ENCODE measurements at places on chromosomes 1 and 21.

GRCh38 chr1:15384301-15384901, 25.3 kb upstream of the EFHD2 start:
- H3K27ac ChIP-seq, result no peak overlapping the region
- H3K4me3 ChIP-seq, result no peak overlapping the region
- no peaks in the 10 kb centered on the region for H3K36me3 ChIP-seq
- no peaks in the 10 kb centered on the region for H3K27me3 ChIP-seq

- no peaks in the 10 kb centered on the region for H3K27me3 ChIP-seq
- H3K4me3 ChIP-seq, result no peak overlapping the region
- H3K27ac ChIP-seq, result no peak overlapping the region
- no peak for ATAC-seq
Observed at GRCh38 chr1:220616836-220617235, 73.3 kb upstream of the C1orf115 start.

DNA sequence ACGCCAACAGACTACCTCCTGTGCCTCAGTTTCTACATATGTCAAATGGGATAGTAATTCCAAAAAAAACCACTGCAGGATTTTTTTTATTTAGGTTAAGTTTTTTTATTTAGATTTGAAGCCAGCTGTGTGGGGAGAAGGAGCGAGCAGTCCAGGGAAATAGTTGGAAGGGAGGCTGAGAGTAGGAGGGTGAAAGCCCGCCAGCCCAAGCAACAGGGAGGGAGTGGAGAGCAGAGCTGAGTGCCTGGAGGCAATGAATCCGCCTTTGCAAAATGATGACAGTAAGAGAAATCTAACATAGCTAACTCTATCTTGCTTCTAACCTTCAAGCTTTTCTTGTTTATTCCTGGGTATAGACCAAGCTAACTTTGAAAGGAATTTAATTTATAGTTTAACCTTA, 15.6 kb upstream of the C1orf198 start:
- no peaks in the 10 kb centered on the region for H3K36me3 ChIP-seq
- peak; percentile 49 for ATAC-seq
- no peaks in the 10 kb centered on the region for H3K4me1 ChIP-seq
- H3K27ac ChIP-seq, result no peak overlapping the region
- H3K4me3 ChIP-seq, result no peak overlapping the region
- H3K27me3 ChIP-seq, result no peaks in the 10 kb centered on the region

- H3K4me3 ChIP-seq, result no peak overlapping the region
- H3K36me3 ChIP-seq, result no peaks in the 10 kb centered on the region
- H3K4me1 ChIP-seq, result peaks cover 11% of the 10 kb centered on the region
- H3K27me3 ChIP-seq, result no peaks in the 10 kb centered on the region
- no peak for ATAC-seq
Observed at GRCh38 chr1:47930210-47930840, 66.9 kb downstream of the TRABD2B start.

GRCh38 chr1:42618866-42619265, 39.4 kb upstream of the PPIH start:
- no peaks in the 10 kb centered on the region for H3K4me1 ChIP-seq
- no peak for ATAC-seq
- H3K4me3 ChIP-seq, result no peak overlapping the region
- no peaks in the 10 kb centered on the region for H3K36me3 ChIP-seq
- H3K27ac ChIP-seq, result no peak overlapping the region
- no peaks in the 10 kb centered on the region for H3K27me3 ChIP-seq

DNA sequence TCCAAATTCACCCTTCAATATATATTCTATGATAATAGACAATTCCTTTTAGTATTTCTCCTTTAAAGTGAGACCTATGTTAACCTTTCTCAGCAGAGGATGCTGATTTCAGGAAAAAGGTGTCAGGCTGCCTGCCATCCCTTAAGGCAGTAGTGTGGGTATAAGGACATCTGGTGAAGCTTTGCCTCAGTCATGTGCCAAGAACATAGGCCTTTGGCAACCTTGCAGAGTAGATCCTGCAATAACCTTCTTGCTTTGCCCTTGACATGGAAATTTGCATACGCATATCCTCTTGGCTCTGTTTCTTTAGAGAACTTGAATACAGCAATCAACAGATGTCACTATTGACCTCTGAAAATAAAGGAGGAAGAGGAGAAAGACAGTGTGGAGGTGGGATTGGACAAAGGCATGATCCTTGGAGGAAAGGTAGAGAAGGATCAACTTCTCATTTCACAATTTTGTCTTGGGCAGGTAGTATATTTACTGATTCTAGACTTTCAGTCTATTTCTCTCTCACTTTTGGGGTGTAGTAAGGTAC, 21.1 kb upstream of the ZRANB2 start:
- H3K27ac ChIP-seq, result no peak overlapping the region
- no peak for ATAC-seq
- no peaks in the 10 kb centered on the region for H3K36me3 ChIP-seq
- H3K27me3 ChIP-seq, result no peaks in the 10 kb centered on the region
- no peaks in the 10 kb centered on the region for H3K4me1 ChIP-seq
- H3K4me3 ChIP-seq, result no peak overlapping the region

DNA sequence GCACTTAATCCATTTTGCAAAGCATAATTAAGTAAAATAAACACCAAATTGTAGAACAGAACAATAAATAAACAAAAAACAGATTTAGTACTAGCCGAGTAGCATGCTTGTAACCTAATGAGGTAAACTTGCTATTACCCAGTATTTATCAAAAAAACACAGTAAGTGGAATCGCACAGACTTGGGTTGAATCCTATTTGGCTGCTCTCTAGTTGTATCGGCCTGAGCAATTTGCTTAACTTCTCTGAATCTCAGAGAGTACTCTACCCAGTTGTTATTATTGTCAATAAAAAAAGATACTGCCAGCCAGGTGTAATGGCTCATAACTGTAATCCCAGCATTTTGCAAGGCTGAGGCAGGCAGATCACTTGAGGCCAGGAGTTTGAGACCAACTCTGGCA, 664.3 kb downstream of the ADGRL2 start:
- no peaks in the 10 kb centered on the region for H3K36me3 ChIP-seq
- H3K4me1 ChIP-seq, result no peaks in the 10 kb centered on the region
- no peak overlapping the region for H3K27ac ChIP-seq
- H3K27me3 ChIP-seq, result no peaks in the 10 kb centered on the region

- ATAC-seq, result no peak
- H3K4me1 ChIP-seq, result no peaks in the 10 kb centered on the region
- H3K36me3 ChIP-seq, result no peaks in the 10 kb centered on the region
- H3K4me3 ChIP-seq, result no peak overlapping the region
- no peak overlapping the region for H3K27ac ChIP-seq
Observed at GRCh38 chr1:26346274-26347033, 7.5 kb downstream of the CRYBG2 start.

- no peaks in the 10 kb centered on the region for H3K36me3 ChIP-seq
- H3K4me3 ChIP-seq, result no peak overlapping the region
- no peak overlapping the region for H3K27ac ChIP-seq
- peaks cover 22% of the 10 kb centered on the region for H3K4me1 ChIP-seq
Observed at GRCh38 chr21:26798856-26799751, 46.1 kb downstream of the ADAMTS1 start.

- peak overlapping the region; percentile 28 for H3K27ac ChIP-seq
- no peaks in the 10 kb centered on the region for H3K27me3 ChIP-seq
- no peak overlapping the region for H3K4me3 ChIP-seq
- peaks cover 61% of the 10 kb centered on the region for H3K4me1 ChIP-seq
Observed at GRCh38 chr1:232622378-232622777, 7.6 kb downstream of the SIPA1L2 start.

GRCh38 chr1:74470251-74470650, 42.2 kb downstream of the LRRC53 start:
- ATAC-seq, result no peak
- H3K4me3 ChIP-seq, result no peak overlapping the region
- H3K27ac ChIP-seq, result no peak overlapping the region
- no peaks in the 10 kb centered on the region for H3K36me3 ChIP-seq
- H3K4me1 ChIP-seq, result peaks cover 16% of the 10 kb centered on the region

DNA sequence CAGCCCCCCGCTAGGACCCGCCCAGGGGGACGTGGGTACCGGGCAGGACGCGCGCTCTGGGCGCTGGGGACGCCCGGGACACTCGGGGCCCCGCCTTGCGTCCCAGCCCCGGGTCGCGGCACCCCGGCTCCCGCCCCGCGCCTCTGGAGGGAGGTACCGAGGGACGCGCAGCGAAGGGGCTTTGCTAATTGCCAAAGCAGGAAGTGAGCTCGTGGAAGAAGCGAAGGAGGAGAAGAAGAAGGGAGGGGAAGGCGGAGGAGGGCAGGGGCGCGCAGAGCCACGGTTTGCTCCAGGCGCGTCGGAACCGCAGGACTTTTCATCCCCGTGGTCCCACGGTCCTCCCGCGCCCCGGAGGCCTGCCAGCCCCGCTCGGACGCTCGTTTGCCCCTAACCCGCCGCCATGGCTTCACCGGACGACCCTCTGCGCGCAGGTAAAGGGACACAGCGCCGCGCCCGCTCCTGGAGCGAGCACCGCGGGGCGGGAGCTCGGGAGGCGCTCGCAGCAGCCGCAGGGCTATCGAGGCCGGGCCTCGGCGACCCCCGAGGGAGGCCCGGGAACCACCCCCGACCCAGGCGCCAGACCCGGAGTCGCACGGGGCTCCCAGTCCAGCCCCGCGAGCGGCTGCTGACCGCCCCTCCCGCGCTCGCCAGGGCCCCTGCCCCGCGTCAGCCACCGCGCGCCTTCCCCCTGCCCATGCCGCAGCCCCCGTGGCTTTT, 1.3 kb downstream of the EDARADD start:
- ATAC-seq, result peak; percentile 39
- no peak overlapping the region for H3K27ac ChIP-seq
- no peaks in the 10 kb centered on the region for H3K36me3 ChIP-seq
- peak overlapping the region; percentile 62 for H3K4me3 ChIP-seq
- peaks cover 74% of the 10 kb centered on the region for H3K27me3 ChIP-seq
- H3K4me1 ChIP-seq, result no peaks in the 10 kb centered on the region

Data from gastroesophageal sphincter (tissue), 4 donors.